ENCODE measurements at places on chromosomes 6 and 20.

- DNase-seq: no peak
These were observed 7.3 kb downstream of the EYA4 start for GRCh38 chr6:133248241-133249001.

GRCh38 chr6:88872962-88873361 is 90.5 kb downstream of the RNGTT start:
- DNase-seq: no peak

DNA sequence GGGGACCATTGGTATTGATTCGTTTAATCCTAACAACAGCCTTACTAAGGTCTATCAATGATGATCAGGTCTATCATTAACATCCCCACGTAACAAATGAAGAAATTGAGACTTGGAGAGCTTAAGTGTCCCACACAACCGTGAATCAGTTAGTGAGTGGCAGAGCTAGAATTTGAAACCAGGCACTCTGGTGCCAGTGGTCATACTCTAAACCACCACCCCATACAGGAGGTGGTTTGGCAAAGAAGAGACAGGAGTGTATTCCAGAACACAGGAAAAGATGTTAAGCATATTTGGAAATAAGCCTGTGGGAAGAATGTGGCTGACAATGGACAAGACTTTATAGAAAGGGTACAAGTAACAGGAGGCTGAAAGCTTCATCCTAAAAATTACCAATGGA is 35.7 kb upstream of the MARCKS start:
- no peak for DNase-seq

GRCh38 chr20:37937686-37938085 is 34.8 kb downstream of the VSTM2L start:
- no peak for DNase-seq

DNA sequence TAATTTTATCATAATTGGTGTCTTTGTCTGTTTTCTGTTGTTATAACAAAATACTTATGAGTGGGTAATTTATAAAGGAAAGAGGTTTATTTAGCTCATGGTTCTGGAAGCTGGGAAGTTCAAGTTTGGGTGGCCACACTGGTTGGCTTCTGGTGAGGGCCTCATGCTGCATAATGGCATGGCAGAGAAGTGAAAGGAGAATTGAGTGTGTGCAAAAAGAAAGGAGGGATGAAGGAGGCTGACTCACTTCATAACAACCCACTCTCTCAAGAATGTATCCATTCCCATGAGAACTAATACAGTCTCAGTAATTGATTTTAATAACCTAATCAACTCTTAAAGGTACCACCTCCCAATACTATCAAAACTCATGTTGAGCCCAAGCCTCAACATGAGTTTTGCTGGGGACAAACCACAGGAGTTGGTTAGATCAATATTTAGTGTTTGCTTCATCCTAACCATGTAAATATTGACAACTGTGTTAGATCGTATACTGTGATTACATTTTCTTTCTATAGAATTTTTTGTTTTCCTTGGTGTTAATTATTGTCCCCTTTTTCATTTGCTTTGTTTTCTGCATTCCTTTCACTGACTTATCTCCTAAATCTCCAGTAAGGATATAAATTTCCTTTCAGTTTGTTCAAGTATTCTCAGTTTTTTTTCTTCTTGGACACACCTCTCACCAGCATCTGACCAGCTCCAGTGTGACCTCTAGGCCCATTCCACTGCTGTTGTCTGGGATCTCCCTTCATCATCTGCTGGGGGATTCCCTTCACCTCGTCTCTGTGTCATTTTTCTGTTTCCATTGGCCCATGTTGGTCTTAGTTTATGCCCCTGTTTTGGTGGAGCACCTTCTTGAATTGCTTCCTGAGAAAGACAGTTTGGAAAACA is 54.8 kb upstream of the SCGN start:
- no peak for DNase-seq

- no peak for DNase-seq
These were observed 614 bp upstream of the TMEM242 start for GRCh38 chr6:157323966-157324300.

DNA sequence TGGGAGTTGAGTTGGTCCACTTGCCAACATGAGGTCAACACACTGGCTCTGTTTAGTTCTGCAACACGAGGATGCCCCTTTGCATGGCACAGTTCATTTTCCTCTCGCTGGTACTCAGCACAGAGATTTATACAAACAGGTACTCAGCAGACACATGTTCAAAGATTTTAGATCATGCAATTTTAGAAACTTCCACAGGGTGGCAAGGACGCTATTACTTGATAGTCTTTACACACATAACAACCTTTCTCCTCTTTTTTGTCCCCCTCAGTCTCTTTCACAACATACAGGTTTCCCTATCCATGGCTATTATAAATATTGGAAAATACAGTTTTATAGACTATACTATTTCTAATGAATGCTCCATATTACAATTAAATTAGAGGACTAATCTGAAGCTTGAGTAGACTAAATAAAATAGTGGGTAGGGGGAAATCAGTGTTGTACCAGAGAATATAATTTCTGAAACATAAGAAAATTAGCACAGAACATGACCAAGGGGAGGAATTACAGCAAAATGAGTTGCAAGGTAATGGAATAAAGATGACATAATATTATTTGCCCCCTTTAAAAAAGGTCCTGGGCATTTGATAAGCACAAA is 331.8 kb upstream of the BTBD3 start:
- peak; percentile 30 for DNase-seq

- DNase-seq: peak; percentile 89
These were observed at the start of gene CRYBG1 for GRCh38 chr6:106360410-106360988. Gene CRYBG1 (plus strand): TSS chr6:106360717. CDS start chr6:106360909, 192 bp downstream.

- DNase-seq: no peak
These were observed 122.8 kb downstream of the ALDH8A1 start for GRCh38 chr6:134826889-134827737.

GRCh38 chr6:66328200-66328599 is 621.2 kb upstream of the EYS start:
- DNase-seq: no peak

- no peak for DNase-seq
These were observed 331.4 kb upstream of the QKI start for GRCh38 chr6:163083141-163083540.

DNA sequence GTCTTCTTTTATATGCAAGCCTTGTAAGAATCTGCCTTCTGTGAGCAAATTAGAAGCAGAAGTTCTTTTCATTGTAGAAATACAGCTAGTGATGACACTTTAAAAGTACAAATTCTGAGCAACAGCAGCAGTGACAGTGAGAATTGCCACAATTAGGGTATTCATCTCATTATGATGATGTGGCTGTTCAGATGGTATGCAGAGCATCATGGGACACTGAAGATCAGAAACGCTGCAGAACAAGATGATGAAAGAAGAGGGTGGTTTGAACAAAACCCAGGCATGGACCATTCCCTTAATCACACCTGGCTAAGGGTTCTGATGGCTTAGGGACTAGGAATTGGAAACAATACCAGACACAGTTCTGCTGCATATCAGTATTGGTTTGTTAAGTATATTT is 312.7 kb upstream of the TBX18 start:
- no peak for DNase-seq

DNA sequence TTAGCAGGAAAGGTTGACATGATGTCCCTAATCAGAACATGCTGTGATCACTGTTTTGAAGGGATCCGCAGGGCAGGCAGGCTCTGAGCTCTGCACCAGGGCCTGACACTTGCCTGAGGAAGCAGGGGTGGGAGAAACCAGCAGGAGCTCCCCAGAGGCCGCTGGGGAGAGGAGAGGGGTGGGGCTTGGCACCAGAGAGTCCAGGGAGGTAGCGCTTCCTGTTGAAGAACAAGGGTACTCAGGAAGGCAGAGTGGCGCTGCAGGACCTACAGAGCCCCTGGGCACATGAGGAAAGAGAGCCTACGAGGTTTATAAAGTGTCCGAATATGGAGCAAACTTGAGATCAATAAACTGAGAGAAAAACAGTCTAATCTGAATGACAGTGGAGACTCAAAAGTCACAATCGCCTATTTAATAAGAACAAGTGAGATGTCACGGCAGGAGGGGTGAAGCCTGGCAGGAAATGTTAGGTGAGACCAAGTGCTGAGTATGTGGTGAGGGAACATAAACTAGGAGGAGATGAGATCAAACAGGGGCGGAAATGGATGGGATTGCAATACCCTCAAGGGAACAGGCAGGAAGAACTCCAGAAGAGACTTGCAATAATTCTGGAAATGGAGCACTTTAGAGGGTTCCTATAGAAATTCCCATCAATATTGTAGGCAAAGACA is 5.8 kb upstream of the TBXT start:
- peak; percentile 94 for DNase-seq

- DNase-seq: no peak
These were observed 142.4 kb upstream of the TNFAIP3 start for GRCh38 chr6:137724495-137725211.

GRCh38 chr6:195861-196360 is 96.4 kb upstream of the DUSP22 start:
- no peak for DNase-seq

DNA sequence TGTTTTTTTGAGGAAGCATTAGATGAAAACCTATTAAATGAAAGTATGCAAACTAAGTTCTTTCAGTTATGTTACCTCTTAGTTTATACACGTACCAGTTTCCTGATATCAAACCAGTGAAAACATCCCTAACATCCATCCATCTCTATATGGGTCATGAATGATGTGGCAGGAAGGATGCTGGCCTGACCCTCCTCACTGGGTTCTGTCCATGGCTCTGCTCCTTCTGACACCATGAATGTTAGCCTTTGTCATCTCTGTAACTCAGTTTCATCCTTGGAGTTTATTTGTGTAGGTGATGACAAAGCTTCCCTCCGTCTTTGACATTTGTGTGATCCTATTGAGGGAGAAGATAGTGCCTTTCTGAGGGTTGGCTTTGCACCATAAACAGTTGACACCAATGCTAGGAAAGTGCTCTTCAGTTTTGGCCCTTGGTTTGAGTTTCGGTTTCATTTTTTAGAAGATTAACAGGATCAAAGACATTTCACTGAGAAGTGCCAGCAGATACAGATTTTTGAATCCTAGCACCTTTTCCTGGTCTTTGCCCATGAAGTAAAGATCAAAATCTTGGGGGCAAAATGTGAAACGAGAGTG is 72.0 kb upstream of the SCGN start:
- no peak for DNase-seq

- no peak for DNase-seq
These were observed 86.4 kb downstream of the ADGRG6 start for GRCh38 chr6:142387997-142388815.

DNA sequence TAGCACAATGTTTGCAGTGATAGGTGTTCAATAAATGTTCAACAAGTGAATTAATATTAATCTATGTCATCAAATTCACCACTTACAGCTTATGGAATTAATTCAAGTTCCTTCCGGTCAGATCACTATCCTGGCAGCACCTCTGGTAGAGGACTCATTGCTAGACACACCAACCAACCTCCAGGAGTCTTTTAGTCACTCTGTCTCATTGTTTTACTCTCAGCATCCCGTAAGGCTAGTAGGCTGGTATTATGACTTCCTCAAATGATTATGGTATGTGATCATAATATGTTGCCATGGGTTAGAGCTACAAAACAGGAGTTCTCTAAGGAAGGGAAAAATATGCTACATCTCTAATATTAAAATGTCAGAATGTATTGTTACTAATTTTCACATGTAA is 21.7 kb upstream of the MMS22L start:
- DNase-seq: no peak

DNA sequence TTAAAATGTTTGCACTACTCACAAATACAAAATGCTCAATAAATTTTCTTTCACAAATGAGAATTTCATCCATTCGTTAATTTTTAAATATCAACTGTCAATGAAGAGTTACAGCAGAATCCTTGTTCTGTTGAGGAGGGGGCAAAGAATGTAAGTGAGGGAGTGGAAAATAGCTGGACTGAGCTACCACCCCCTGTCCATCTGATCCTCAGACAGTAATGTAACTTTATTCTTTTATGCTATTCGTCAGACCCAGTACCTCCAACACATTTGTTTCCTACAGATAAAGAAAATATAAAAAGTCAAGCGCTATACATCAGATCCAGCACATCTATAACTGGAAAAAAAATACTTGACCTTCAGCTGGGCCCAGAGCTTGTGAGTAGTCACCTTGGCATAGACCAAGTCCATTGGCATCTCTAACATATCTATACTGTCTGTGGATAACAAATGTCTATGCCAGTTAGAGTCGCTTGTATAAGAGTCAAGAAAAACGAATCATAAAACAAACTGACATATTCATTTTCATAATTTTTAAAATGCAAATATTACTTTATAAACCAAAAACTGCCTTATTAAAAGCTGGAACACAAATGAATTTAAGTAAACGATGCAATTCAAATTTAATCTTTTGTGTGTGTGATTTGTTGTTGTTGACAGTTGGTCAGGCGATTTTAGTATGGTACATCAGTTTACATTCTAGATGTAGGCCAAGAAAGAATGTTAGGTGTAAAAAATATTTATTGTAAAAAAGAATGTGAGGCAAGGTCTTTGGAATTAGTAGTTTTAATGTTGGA is 57.2 kb upstream of the HFE start:
- DNase-seq: no peak

Data from DMS153 (cell line).